Fibroblast of upper back skin (primary cell): ENCODE measurements at places on chromosomes 2 and 18.

DNA sequence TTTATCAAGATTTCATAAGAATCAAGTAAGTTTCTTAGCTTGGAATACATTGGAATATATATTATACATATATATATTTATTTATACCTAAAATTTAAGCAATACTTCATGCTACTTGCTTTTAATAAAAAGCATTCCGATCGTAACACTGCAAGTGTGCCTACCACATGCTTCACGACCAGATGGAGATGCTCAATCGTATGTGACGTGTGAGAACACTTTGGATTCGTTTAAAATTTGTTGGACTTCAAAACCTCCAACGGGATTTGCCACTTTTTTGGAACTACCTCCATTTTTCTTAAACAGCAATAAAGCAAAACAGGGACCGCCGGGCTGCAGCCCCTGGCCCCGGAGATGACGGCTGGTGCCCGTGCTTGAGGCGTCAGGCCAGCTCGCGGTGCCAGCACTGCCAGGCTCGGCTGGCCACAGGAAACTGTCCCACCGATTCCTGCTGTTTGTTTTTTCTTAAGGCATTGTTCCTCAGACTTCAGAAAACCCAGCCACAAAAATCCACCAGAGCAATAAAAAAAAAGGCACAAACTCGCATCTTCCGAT, 204.1 kb downstream of the TWIST2 start:
- no peak for DNase-seq

GRCh38 chr2:70985956-70986355, 7.5 kb downstream of the ANKRD53 start:
- DNase-seq: no peak

- DNase-seq: no peak
Observed at GRCh38 chr2:209097168-209097567, 326.7 kb upstream of the MAP2 start.

- peak; percentile 76 for DNase-seq
Observed at GRCh38 chr2:40352041-40352702, 99.7 kb downstream of the SLC8A1 start.

DNA sequence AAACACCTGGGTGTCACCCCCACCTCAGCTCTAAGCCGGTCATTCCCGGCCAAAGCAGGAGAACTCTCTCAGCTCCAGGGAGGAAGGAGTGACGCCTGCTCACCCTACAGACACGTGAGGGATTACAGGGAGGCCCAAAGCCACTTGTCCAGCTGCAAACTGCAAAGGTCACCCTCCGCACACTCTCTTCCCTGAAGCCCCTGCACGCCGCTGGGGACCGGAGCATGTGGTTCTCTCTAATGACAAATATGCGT, 108.0 kb upstream of the ID2 start:
- no peak for DNase-seq

DNA sequence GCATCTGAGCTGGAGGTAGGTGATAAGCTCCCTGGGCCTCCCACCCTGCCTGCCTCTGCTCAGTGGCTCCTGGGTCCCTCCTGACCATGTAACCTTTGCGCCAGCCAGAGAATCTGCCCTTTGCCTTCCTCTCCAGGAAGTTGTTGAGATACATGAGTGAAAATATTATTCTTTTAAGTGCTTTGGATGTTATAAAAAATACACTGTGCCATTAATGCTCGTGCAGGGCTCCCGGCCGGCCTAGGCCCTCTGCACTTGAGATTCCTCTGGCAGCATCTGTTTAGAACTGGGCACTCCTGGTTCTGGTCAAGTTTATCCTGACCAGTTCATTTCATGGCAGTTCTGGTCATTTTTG, 18.8 kb downstream of the AGAP1 start:
- DNase-seq: no peak

- DNase-seq: no peak
Observed at GRCh38 chr2:24754985-24755705, 38.0 kb downstream of the PTRHD1 start.

GRCh38 chr2:235418918-235419317, 74.9 kb upstream of the AGAP1 start:
- DNase-seq: peak; percentile 12
